ENCODE measurements at places on chromosomes 2 and 18.

DNA sequence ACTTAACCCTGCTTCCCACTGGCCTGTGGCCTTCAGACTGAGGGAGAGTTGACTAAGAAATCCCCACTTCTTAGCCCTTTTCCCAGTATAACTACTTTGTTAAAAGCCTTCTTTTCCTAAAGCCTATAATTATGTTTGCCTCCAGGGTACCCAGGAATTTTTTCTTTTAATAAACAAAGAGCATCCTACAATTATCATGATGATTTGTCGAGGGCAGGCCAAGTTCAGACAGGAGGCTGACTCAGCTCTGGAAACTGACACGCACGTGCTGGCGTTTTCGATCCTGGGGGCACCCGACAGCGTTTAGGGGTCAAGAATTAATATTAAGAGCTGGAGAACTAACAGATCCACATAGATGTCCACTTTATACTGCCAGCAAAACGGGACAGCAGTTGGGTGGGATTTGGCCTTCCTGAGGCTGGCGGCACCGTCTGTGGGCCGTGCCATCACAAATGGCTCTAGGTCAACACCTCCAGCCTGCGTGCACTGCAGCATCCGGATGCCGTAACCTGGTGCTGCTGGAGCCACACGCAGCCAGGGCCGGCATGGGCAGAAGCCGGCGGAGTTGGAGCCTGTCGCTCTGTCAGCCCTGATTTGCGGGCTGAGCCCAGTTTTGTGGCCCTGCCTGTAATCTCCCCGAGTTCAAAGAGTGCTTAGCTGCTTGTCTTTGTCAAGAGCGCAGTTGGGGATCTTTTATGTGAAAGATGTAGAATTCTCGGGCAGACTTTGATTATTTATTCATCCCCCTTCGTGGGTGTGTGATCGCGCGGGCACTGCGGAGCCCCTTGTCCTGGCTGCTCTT is 191.0 kb downstream of the GLI2 start:
- DNase-seq: no peak

- no peak for DNase-seq
These were observed 49.3 kb downstream of the TMX3 start for GRCh38 chr18:68665628-68666027.

DNA sequence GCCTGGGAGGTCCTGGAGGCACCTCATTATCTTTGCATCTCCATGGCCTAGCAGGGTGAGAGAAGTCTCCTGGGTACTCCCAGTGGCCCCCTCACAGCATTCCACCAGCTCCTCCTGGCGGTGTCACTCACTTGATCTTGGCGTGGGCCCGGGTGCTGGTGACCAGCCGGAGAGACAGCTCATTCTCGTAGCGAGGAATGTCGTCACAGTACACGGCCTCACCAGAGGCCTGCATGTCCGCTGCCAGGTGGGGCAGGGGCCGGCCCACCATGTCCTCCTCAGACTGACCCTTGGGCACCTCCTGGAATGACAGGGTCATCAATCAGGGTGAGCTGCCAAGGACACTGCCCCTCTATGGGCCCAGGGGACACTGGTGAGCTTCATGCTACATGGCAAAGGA is 42.4 kb downstream of the XDH start:
- DNase-seq: no peak

DNA sequence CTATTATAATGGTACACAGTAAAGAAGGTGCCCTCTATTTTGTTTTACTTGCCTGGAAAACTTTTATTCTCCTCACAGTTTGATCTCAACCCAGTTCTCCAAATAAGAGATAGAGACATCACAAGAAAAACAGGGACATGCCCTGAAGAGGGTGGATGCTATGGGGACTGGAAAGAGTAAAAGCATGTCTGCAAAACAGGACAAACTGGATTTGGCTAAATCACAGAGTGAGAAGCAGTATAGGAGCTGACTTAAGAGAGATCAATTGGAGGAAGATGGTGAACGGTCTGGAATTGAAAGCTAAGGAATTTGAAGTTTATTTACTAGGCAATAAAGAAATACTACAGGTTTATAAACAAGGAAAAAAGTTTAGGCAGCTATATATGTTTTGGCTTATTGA is 33.0 kb downstream of the SP140L start:
- DNase-seq: no peak

DNA sequence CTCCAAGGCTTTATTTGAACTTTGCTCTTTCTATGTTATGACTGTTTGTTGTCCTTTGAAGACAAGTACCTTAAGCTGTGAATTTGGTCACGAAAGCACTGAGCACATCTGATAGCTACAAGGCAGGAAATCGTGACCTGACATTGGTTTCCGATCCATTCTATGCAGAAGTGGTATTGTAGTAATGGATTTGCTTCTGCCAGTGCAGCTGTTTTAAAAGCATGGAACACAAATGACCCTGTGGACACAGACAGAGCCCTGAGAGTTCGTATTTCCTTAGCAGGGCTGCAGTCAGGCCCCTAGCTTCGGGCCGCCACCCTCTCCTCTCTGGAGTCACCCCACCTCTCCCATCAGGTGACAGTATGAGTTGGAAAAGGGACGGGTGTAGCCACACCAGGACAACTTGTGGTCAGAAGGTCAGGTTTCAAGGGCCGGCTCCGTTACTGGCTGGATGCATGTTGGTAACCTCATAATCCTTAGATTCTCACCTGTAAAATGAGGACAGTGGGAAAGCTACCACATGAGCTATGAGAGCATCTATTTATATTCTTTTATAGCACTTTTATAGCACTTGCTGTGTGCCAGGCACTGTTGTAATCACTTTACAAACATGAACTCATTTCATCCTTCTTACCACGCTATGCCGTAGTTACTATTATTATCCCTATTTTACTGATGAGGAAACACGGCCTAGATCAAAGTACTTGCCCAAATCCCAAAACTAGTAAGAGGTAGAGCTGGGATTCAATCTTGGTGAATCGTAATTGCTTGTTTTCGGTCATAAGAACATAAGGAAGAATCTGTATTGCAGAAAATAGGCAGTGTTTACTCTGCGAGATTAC is 70.2 kb downstream of the SPATS2L start:
- no peak for DNase-seq

GRCh38 chr2:70515938-70516337 is 37.7 kb downstream of the TGFA start:
- no peak for DNase-seq

- no peak for DNase-seq
These were observed 130.4 kb upstream of the MYO3B start for GRCh38 chr2:170047331-170048065.

DNA sequence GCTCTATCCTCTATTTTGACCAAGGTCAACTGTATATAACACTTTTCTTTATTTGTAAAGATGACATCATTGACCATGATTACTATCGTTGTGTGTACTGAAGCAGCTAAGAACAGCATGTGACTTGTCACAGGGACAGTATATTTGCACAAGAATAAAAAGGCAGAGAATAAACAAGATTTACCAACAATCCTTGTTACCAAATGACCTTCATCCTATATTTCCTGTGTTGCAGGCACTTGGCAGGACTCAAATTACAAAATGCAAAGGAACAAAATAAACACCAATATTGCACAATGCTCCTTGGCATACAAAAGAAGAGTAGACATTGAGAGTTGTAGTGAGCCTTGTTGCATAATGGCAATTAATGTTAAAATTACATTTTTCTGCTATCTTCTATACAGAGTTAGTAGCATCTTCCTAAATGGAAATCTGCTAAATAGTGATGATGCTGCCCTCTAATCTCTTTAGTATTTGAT is 61.8 kb downstream of the RFTN2 start:
- no peak for DNase-seq

DNA sequence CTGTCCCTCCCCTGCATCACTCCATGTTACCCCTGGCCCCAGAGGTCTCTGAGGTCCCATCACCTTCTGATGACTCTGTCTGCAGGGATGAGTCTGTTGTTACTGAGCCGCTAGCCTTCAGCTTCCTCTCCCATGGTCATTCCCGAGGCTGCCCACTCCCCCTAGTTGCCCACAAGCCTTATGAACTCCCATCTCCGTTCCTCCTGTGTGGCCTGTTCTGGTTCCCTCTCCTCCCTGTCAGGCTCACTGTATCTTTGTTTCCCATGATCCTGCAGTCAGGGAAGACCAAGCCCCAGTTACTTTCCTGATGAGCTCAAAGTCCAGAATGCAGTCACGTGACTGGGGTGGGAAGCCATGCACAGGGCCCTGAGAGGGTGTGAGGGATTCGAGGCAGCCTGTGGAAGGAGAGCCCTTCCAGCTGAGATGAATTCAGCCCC is 39.5 kb downstream of the INPP4A start:
- DNase-seq: no peak

DNA sequence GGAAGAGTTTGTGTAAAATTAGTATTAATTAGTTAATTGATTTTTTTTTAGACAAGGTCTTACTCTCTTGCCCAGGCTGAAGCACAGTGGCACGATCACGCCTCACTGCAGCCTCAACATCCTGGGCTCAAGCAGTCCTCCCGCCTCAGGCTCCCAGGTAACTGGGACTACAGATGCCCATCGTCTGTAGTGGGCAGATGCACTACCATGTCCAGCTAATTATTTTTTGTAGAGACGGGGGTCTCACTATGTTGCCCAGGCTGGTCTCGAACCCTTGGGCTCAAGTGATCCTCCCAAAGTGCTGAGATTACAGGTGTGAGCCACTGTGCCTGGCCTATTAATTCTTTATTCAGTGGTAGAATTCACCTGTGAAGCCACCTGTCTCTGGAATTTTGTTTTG is 41.1 kb downstream of the UBE2F start:
- DNase-seq: no peak

DNA sequence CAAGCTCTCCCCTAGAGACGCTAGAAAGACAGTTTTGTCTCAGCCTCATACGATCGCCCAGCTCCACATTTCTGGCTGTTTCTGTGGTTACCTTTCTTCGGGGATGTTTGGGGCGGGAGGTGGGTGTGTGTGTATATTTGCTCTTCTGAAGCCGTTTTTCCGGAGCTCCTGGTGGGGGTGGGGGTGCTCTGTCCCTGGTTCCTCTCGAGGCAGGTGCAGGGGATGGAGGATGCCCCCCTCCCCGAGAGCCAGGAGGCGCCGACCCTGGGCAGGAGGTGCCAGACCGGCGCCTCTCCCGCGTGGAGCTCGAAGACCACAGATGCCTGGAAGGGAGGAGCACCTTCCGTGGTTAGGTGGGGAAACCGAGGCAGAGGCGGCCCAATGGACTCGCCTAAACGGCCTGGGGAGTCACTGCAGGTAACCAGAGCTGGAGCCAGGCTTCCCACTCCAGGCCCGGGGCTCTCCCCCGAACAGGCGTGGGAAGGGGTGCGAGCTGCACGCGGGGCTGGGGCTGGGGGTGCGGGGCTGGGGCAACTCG is 694 bp upstream of the HPCAL1 start:
- DNase-seq: no peak

DNA sequence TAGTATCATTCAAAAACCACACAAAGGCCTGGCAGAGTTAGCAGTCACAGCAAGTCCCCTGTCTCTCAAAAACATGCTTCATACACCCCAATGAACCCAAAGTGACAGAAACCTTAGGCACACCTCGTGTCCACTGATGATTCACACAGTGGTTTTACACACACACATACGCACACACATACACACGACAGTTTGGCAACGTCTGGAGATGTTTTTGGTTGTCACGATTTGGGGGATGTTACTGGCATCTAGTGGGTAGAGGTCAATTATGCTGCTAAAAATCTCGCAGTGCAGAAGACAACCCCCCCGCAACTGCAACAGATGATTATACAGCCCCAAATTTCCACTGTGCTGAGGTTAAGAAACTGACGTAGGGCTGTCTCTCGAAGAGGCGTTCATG is 72.9 kb upstream of the PARD3B start:
- no peak for DNase-seq

- no peak for DNase-seq
These were observed 142.9 kb downstream of the ASB1 start for GRCh38 chr2:238569507-238570195.
